Glomerular endothelial cell (primary cell): ENCODE measurements at places on chromosomes 12 and 14.

- no peak for DNase-seq
Observed at GRCh38 chr14:75543786-75544185, 21.5 kb downstream of the BATF start.

- no peak for DNase-seq
Observed at GRCh38 chr12:47747596-47748506, 10.8 kb downstream of the RAPGEF3 start.

GRCh38 chr12:40464121-40464520 is 228.1 kb upstream of the CNTN1 start:
- DNase-seq: no peak

- no peak for DNase-seq
Observed at GRCh38 chr12:75349946-75350345, 15.5 kb downstream of the GLIPR1L1 start.

GRCh38 chr12:80838024-80838658 is 99.6 kb downstream of the LIN7A start:
- no peak for DNase-seq

GRCh38 chr12:132413931-132414588 is 75.9 kb upstream of the FBRSL1 start:
- DNase-seq: no peak

- no peak for DNase-seq
Observed at GRCh38 chr14:101889366-101889765, 75.0 kb upstream of the DYNC1H1 start.

- DNase-seq: no peak
Observed at GRCh38 chr12:44848703-44849085, 27.4 kb downstream of the NELL2 start.

DNA sequence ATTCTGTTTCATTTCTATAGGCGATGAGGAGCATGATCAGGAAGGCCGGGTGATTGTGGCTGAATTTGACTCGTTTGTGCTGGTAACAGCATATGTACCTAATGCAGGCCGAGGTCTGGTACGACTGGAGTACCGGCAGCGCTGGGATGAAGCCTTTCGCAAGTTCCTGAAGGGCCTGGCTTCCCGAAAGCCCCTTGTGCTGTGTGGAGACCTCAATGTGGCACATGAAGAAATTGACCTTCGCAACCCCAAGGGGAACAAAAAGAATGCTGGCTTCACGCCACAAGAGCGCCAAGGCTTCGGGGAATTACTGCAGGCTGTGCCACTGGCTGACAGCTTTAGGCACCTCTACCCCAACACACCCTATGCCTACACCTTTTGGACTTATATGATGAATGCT is 1.9 kb downstream of the APEX1 start:
- no peak for DNase-seq

GRCh38 chr14:77066578-77067172 is 31.4 kb upstream of the CIPC start:
- no peak for DNase-seq

GRCh38 chr14:26379951-26380350 is 217.9 kb downstream of the NOVA1 start:
- no peak for DNase-seq

GRCh38 chr12:42744539-42745182 is 155.1 kb upstream of the PRICKLE1 start:
- no peak for DNase-seq

DNA sequence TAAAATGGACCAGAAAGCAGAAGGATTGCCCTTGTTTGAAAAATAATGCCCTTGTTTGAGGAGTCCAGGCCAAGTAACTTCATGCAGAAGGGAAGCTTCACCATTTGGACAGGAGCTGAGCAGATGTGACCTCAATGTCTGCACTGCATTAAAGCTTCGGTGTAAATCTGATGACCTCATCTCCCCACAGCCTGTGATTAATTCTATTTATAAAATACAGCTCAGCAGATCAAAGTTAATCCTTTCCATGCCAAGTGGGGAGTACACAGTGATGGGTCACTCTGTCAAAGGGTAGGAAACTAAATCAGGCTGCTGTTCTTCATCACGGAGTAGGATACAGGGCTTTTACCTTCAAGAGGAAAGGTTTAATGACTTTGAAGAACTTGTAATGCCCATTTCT is 533.7 kb downstream of the RPS29 start:
- DNase-seq: no peak

- no peak for DNase-seq
Observed at GRCh38 chr14:68677476-68677875, 115.4 kb downstream of the ZFP36L1 start.

- DNase-seq: no peak
Observed at GRCh38 chr14:101878822-101879528, 85.4 kb upstream of the DYNC1H1 start.

DNA sequence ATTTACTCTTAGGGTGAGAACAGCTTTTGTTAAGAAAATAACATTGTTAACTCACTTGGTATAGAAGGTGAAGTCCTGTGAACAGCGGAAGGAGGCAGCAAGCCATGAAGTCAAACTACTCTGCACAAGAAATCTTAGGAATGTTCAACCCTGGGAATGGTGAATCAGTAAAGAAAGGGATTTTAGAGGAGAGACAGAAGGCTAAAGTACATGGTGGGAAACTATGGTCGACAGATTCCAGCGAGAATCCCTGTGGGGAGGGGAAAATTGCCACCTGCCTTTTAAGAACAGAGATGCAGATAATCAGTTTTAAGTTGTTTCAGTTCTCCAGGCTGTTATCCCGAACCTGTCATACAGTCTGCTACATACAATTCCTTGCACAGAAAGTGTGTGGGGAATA is 63.2 kb upstream of the PTPRR start:
- DNase-seq: no peak

DNA sequence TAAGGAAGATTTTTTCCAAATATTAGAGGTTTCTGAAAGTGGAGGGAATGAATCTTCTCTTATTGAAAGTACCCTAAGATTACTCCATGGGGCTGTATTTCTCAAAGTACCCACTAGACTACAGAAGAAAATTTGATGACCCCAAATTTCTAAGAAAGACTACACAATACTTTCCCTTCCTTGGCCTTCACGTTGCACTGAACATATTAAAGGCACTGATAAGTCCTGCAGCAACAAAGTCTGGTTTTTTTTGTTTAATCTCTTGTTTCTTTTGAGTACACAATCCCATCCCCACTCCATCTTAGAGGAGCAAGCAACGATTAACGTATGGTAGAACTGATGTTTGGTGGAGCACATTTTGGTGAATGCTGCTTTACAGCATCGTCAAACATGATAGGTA is 70.1 kb downstream of the SRRM4 start:
- no peak for DNase-seq

DNA sequence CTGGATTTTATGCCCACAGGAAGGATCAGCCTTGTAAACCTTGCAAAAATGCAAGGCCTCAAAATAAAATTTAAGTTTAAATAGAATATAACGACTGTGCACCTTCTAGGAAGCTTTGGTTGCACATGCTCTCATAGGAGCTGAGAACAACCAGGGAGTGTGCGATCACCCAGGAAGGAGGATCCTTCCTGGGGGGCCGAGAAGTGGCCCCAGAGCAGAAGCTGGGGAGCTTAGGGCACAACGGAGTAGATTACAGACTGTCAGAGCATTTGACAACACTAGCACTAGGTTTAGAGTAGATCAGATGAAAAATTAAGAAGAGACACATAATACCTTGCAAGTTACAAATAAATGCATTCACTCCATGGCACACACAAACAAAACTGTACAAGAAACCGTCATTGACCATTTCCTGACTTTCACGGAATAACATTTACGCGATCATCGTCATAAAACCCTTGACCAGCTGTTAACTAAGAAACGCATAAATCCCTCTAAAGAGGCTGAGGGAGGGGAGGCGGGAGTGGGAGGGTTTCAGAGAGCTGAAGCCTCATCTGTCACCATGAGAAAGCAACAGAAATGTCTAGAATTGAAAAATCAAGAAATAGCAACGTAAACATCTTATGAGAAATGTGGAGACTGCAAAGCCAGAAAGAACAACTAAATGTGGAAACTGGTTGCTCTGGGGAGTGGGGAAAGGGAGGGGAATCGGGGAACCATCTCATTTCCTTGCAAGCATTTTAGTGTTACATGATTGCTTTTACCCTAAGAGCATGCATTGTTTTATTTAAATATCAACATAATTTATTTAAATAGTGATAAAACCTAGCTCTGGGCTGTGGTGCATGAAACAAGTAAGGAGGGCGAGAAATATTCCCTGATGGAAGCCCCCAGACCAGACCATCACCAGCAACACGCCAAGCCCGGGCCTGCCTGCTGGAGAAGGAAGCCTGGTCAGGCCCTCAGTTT is 13.1 kb upstream of the CCDC85C start:
- DNase-seq: no peak

DNA sequence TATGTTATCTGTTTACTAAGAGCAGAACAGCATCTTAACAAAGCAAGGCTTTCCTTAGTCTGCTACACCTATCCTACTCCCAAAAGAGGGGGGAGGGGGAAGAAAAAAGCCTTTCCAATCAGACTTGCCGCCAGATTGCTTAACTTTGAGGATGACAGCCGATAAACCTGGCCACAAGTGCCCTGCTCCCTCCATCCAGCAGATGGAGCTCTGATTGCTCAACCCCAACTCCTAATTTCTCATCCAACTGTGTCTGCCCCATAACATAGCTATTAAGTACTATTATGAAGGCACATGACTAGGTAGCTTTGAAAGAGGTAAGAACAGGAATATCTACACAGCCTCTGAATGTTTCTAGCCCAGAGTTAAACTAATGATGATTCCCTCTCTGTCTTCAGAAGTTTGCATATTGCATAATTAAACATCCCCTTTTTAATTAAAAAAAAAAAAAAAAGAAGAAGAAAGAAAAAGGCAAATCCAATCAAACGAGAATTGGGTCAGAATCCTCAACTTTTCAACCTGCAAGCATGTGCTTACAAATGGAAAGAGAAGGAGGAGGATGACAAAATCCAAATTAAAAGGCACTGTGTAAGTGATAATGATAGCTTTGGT is 247.4 kb downstream of the GALC start:
- no peak for DNase-seq

DNA sequence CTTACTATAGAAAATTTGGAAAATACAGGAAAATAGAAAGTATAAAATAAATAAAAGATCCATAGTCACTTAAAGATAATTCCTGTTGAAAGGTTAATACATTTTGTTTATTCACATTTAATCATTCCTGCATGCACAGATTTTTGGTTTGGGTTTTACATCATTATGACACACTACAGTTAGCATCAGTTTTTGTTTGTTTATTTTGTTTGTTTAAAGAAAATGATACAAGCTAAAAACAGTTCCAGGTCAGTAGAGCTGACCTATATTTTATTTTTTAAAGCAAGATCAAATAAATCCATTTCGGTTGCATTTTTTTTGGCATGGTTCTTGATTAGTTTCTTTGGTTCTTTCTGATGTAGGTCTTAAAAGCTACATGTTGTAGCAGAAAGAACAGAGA is 68.8 kb upstream of the CCDC91 start:
- DNase-seq: no peak

GRCh38 chr12:94929780-94930179 is 73.7 kb downstream of the NDUFA12 start:
- DNase-seq: no peak

GRCh38 chr14:93824518-93825234 is 36.4 kb upstream of the PRIMA1 start:
- DNase-seq: no peak

DNA sequence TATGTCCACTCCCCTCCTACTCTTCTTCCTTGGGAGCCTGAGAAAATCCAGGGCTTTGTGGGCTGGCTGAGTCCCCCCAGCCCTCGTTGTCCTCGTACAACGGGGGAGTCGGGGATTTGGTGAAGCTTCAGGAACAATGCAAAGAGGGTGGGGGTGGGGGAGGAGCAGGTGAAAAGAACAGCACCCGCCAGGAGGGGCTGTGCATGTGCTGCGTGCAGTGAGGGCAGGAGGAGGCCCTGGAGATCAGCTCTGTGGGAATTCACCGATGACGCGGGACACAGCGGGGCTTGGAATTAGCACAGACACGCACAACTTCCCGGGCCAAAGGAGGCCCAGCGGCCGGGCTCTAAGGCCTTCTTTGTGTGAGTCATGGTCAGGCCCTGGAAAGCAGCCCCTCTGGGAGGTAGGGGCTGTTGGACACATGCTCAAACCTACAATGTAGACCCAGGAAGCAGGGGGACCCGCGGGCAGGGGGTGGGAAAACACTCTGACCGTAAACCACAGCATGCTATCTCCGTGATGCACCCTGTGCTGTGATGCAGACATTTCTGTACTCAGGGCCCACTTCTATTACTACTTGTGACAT is 32.8 kb downstream of the RBM19 start:
- no peak for DNase-seq

DNA sequence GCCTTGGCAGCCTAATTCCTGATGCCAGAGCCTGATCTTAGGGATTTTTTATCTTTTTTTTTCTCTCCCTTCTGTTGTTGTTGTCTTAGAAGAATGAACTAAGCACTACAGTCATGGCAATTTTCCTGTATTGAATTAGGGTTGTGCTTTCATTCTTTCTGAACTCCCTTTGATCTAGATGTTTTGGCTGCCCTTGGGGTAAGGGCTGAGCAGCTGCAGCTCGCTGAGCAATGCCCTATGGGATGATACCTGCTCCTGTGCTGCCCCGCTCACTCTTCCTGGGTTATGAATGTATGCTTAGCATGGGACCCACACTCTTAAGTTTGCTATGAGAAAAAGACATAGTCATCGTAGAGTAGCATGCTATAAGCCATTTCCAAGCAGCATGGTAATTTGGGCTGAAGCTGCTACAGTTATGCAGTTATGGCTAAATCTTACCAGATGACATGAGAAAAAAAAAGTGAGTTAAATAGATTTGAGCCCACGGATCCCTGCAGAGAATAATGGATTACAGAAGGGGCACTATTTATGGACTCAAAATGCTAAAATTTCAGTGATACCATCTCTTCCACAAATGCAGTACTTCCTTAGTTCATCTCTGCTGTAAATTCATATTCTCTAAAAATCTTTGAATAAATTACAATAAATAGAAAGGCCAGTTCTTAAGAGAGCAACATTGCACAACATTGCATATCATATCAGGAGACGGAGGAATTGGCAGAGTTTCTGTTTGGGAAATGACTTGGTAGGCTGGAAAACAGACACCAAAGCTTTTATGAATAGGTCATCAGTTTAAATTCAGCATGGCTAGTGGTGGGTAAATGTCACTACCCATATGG is 79.2 kb upstream of the PTHLH start:
- DNase-seq: no peak
